ENCODE measurements at places on chromosomes 12 and 14.

- no peak for DNase-seq
These were observed 1.1 kb upstream of the ITGA7 start for GRCh38 chr12:55708695-55709233.

GRCh38 chr14:31921721-31922120 lies 155.4 kb upstream of the ARHGAP5 start:
- DNase-seq: no peak

DNA sequence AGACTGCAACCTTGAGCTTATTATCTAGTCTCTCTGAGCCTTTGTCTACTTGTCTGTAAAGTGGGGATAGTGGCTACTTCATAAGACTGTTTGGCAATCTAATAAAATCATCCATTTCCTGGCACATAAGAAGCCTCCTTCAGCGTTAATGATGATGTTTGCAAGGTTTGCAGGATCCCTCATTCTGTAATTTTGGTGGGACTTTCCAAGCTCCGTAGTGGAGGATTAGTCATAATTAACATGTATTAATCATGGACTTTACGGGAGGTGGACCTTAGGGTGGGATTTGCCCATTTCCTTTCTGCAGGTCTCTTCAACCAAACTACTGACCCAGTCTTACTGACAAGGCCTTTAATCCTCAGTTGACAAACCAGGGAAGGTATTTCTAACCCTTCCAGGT lies 66.2 kb downstream of the NTF3 start:
- no peak for DNase-seq

DNA sequence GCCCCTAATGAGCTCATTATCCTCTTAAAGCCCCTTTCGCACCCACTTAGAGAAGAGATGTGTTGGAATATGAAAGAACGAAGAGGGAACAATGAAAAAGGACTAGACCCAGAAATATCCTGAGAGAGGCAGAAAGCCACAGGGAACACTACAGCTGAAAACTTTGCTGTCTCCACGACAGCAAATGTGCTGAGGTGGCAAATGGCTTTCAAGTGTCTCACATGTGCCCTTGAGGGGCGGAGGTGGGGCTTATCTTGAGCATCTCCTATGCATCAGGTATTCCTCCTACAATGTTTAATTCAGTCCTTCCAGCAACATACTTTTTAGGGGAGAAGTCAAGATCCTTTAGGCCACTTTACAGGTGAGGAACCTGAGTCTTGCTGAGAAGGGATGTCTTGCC lies 62.9 kb downstream of the WSCD2 start:
- no peak for DNase-seq

DNA sequence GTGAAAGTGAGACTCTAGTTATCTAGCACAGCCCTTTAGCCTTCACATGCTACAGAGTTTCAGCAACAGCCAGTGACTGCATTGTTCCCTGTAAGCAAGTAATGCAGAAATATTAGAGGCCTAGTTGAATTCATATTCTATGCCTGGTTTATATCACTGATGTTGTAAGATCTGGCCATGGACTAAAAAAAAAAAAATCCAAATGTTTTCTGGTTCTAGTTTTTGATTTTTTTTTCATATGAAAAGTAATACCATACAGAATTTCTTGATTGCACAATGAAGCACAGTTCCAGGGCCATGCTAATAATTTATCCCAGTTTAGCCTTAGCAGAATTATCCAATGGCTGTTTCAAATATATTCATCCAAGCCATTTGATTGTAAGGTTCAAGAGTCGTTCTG lies 341.5 kb upstream of the DDHD1 start:
- no peak for DNase-seq

GRCh38 chr14:103696070-103696402 lies 19.2 kb downstream of the XRCC3 start:
- no peak for DNase-seq

DNA sequence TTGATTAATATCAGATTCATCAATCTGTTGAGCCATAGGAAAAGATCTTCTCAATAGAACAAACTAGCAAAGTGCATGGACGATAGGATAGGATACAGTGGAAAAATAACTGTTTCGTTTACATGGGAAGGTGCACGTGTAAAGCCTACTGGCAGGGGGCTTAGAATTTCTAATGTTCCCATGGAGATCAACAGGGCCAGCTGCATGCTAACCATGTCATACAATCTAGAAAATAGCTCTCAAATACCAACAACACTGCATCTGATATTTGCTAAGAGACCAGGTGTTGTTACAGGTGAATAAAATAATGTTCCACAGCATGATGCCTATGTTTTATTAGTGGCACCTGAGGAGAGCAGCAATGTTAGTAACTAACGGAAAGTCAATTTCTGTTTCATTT lies 72.5 kb downstream of the ACSS3 start:
- peak; percentile 62 for DNase-seq

- no peak for DNase-seq
These were observed 56.5 kb upstream of the CFL2 start for GRCh38 chr14:34770901-34771300.

GRCh38 chr12:4215229-4216186 lies 58.1 kb upstream of the CCND2 start:
- no peak for DNase-seq

DNA sequence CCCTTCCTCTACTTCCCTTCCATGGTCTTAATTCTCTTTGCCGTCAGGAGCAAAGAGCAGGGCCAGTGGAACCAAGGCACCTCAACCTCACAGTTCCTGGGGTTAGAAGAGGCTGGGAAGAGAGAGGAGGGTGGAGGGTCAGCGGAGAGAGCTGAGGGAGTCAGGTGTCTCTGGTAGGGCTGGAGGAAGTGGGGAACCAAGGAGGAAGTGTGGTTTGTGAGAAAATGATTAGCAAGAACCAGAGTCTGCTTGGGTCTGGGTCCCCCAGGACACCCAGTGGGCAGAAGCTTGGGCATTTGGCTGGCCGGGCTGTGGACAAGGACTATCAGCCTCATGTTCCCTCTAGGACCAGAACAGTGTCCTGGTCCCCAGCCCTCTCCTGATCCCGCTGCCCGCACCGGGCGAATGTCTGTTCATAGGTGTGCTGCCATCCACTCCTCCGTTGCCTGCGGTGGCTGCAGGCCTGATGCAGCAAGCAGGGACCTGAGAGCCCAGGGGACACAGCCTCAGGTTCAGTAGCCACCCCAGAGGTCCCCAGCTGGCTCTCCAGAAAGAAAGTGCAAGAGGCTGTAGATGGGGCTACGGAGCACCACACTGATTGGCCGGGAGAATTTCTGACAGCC lies 2.3 kb downstream of the HOXC12 start:
- DNase-seq: no peak

GRCh38 chr14:53167602-53168328 lies 14.6 kb upstream of the DDHD1 start:
- DNase-seq: no peak

- DNase-seq: peak; percentile 13
These were observed 12.4 kb downstream of the MSI1 start for GRCh38 chr12:120356567-120357030.

Data from NCI-H1092 (cell line).